ENCODE measurements at places on chromosomes 11 and 22.
A peak's percentile ranks its signal among the peaks of the same experiment; 100 is the strongest.

- DNase-seq, result no peak
Measured at GRCh38 chr22:43395086-43395695, 16.6 kb upstream of the MPPED1 start.

DNA sequence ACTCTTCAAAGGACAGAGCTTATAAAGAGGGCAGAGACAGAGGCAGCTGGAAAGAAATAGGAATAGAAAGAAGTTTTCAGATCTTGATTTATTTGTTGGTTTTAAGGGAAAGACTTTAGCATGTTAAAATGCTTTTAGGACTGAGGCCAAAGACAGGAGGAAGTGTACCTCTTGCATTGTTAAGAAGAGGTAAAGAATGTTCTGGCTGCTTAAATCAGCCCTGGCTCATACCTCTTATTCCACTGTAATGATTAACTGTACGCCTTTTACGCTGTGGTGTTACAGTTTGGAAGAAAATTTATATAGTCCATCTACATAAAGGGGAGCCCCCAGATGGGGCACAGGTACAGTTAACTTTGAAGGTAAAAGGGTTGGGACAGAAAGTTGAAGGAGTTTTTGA, 10.1 kb upstream of the MPZL2 start:
- no peak for DNase-seq

DNA sequence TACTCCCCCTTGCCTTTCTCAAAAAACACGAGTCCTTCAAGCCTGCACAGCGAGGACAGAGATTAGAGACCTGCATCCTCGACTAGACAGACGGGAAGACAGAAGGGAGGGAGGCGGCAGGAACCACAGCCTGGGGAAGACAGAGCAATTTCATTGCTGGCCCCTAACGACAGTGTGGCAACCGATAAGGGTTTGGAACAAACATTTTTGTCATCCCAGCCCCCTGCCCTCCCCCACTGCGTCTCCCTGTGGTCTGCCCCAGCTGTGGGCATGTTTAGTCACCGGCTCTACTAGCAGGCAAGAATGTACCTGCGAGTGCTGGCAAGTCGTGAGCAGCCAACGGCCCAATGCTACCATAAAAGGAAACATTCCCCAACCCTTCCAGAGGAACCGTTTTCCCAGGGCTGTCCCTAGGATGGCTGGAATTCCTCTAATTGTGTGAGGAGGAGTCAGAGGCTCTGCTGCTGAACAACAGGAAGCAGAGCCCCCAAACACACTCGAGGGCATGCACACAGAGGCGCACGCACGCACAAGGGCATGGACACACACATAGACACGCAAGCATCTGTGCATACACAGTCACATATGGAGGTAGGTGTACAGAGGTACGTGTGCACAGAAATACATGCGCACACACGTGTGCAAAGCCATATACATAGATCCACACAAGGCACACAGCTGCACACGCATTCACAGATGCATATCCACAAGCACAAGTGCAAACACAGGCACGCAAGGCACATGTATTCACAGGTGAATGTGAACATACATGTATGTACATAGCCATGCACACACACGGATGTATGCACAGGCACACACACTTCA, 58.3 kb downstream of the MYH9 start:
- DNase-seq, result peak; percentile 81

GRCh38 chr22:45150139-45150538, 13.6 kb upstream of the NUP50 start:
- DNase-seq, result no peak

- DNase-seq, result peak; percentile 49
Measured at GRCh38 chr11:119721129-119722120, 7.6 kb downstream of the NECTIN1 start.

DNA sequence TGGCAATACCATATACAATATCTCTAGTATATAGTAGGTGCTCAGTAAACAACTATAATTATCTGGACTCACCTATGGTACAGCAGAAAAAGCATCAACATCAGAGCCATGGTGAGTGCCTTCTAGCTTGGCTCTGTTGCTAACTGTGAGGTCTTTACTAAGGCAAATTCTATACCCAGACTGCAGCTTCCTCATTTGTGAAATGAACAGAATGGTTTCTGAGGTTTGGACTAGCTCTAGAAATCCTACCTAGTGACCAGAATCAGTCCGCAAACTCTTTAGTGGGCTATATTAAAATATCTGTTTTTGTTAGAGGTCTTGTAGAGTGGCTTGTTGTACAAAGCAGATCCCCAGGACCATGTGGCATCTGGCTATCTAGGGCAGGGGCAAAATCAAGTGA, 3.7 kb downstream of the MS4A1 start:
- DNase-seq, result no peak

GRCh38 chr11:113090716-113091480, 129.7 kb downstream of the NCAM1 start:
- DNase-seq, result no peak

- no peak for DNase-seq
Measured at GRCh38 chr11:33753304-33753967, 17.2 kb upstream of the CD59 start.
